Fibroblast of the aortic adventitia (primary cell): ENCODE measurements at places on chromosomes 6 and 20.

GRCh38 chr20:16516794-16517193 is 56.5 kb downstream of the KIF16B start:
- no peak for DNase-seq

GRCh38 chr20:58652606-58653294 is 1.7 kb downstream of the STX16 start:
- DNase-seq: no peak

- no peak for DNase-seq
These were observed 20.3 kb upstream of the KCNK16 start for GRCh38 chr6:39342692-39343395.

DNA sequence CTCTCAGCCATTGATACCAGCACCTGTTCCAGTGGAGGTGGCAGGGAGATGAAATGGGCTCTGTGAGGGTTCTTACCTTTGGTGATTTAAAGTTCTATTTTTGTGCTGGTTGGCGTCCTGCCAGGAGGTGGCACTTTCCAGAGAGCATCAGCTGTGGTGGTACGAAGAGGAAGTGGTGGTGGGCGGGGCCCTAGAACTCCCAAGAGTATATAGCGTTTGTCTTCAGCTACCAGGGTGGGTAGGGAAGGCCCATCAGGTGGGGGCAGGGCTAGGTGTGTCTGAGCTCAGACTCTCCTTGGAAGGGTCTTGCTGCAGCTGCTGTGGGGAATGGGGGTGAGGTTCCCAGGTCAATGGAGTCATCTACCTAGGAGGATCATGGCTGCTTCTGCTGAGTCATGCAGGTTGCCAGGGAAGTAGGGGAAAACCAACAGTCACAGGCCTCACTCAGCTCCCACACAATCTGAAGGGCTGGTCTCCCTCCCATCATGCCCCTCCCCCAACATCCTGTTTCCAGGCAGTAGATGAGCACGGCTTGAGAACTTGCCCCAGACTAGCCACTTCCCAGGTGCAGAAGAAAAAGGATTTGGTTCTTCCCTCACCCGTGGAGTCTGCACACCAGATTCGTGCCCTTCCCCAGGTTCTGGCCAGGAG is 46.6 kb downstream of the MOXD1 start:
- DNase-seq: no peak

DNA sequence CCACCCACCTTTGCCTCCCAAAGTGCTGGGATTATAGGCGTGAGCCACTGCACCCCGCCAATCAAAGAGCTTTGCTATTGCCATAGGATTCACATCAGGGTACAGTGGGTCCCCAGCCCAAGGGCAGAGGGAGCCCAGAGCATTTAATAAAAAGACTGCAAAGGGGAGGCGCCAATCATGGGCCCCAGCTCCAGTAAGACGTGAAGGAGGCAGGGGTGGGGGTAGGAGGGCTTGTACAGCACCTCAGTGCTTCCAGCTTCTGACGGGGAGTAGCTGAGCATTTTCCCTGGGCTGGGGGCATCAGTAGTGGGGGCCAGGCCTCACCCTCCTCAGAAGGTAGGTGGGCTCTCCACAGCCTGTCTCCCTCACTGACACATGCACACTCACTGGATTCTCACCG is 1.5 kb downstream of the ADA start:
- DNase-seq: no peak

GRCh38 chr6:157442291-157442690 is 61.3 kb downstream of the ZDHHC14 start:
- DNase-seq: peak; percentile 16

GRCh38 chr6:165186441-165187205 is 122.8 kb downstream of the C6orf118 start:
- no peak for DNase-seq

- DNase-seq: no peak
These were observed 525.4 kb upstream of the RNF217 start for GRCh38 chr6:124436803-124437202.

DNA sequence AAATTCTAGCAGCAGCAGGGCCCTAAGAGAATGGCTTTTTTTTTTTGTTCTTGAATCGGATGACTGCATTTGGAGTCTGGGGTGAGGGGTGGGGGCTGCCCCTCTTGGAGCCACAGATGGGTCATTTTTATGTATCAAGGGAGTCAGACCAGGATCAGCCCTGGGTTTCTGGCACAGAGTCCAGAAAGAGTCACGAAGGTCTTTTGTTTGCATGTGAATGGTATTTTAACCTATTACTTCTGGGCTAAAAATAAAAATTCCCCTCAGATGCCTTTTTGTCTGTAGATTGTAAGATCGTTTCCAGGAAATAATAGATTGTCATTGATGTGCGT is 72.5 kb downstream of the PHACTR3 start:
- no peak for DNase-seq

- peak; percentile 37 for DNase-seq
These were observed 245.7 kb downstream of the RNF144B start for GRCh38 chr6:18632670-18633410.

- peak; percentile 55 for DNase-seq
These were observed 12.9 kb upstream of the C20orf144 start for GRCh38 chr20:33649201-33649681.

DNA sequence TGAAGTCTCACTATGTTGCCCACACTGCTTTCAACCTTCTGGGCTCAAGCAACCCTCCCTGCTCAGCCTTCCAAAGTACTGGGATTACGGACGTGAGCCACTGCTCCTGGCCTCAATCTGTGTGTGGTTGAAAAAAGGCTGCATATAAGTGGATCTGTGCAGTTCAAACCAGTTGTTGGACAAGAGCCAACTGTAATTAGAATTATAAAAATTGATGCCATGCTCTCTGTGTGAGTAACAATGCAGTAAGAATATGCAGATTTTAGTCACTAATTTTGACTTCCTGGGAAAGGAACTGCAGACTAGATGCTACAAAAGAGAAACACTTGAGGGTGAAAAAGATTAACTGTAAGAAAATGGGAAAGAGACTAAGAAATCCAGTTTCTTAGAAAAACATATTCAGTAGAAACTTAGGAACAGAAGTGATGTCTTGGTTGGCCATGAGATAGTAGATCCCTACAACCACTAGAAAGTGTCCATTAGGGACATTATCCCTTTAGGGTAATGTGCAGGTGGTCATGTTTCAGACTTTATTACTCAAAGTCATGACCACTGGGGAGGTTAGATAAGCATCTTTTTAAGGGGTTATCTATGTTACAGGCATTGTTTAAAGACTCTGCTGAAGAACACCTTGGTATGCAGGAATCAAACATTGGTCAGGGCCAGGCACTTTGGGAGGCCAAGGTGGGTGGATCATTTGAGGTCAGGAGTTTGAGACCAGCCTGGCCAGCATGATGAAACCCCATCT is 26.3 kb downstream of the ITCH start:
- no peak for DNase-seq

DNA sequence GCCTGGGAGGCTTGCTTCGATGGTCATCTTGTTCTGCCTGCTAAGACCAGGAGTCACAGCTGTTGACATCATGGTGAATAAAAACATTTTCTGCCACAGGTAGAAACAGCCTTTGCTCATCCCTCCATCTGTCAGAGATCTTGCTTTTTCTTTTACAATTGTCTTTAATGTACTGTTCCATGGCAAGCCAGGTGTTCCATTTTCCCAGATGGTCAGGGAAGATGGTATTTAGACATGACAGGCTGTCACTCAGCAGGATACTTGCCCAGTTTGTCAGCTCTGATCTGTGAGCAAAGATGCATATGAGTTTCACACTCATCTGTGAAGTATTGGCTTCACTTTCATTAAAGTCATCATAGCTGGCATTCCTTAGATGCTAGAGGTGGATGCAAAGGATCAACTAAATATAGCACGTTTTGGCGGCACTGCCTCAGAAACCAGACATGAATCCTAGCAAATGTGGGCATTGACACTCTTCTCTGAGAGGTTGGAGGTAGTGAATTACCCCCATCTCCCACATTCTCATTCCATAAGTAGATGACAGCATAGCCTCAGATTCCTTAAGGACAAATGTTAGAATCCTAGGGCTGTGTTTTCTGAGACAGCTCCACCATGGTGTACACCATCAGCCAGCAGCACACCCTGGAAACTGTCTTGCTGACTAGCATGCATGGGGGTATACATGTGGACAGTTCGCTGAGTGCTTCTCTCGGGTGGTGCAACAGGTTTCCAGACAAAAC is 4.2 kb downstream of the SSTR4 start:
- no peak for DNase-seq

GRCh38 chr20:44187772-44188709 is 1.1 kb upstream of the JPH2 start:
- DNase-seq: peak; percentile 34

- no peak for DNase-seq
These were observed 51.6 kb upstream of the DACT2 start for GRCh38 chr6:168371185-168371584.

GRCh38 chr6:72328775-72329174 is 293.1 kb upstream of the KCNQ5 start:
- no peak for DNase-seq

GRCh38 chr6:157092736-157093135 is 230.6 kb downstream of the TMEM242 start:
- DNase-seq: peak; percentile 59

GRCh38 chr20:13158369-13158768 is 62.7 kb upstream of the ISM1 start:
- peak; percentile 33 for DNase-seq

DNA sequence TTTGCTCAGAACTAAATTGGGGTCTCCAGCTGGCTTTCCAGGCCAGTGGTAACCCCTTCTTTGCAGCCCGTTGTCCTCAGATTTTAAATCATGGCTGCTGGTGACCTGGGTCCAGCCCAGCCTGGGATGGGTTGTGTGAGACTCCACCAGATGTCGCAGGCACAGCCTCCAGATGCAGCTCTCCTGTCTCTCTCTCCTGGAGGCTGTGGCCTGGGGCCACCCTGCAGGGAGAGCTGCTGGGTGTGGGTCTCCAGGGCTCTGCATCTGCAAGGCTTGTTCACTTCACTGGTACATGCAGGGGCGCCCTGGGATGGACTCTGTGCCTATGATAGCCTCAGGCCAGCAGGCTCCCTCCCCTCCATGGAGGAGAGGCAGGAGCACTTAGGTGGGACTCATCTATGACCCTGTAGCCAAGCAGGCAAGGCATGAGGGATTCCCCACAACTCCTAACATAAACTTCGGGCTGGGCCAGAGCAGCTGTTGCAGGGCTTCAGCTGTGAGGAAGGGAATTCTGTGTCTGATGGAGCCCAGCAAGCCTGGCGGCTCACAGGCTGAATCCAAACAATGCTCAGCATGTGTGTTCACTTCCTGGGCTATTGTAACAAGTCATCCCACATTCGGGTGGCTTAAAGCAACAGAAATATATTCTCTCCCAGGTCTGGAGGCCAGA is 94.7 kb upstream of the NXT1 start:
- DNase-seq: peak; percentile 63

- peak; percentile 99 for DNase-seq
These were observed at the start of gene PDE7B for GRCh38 chr6:135851442-135852271. Gene PDE7B, plus strand, starts transcription at chr6:135851701.

- no peak for DNase-seq
These were observed 70.3 kb upstream of the RALGAPA2 start for GRCh38 chr20:20782755-20783154.

GRCh38 chr20:37547912-37548311 is 20.2 kb upstream of the BLCAP start:
- DNase-seq: no peak

- DNase-seq: no peak
These were observed 2.8 kb upstream of the MAS1L start for GRCh38 chr6:29490552-29490951.

- peak; percentile 9 for DNase-seq
These were observed 32.0 kb upstream of the PCMTD2 start for GRCh38 chr20:64223526-64224067.

DNA sequence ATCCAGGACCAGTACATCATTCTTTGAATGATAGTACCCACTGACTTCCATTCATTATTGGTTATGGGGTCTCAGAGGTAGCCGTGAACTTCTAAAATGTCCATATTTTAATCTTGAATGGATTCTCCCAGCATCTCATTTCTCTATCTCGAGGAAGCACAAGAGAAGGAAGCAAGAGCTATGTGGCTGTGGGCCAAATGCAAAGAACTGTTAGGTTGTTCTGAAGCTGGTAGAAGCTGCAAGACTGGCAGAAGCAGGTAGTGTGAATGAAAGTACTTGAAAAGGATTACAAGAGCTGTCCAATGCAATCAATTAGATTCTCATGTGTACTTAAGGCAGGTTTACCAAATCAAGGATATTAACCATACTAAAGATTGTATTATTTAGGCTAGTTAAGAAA is 1131.8 kb downstream of the GRIK2 start:
- DNase-seq: no peak

DNA sequence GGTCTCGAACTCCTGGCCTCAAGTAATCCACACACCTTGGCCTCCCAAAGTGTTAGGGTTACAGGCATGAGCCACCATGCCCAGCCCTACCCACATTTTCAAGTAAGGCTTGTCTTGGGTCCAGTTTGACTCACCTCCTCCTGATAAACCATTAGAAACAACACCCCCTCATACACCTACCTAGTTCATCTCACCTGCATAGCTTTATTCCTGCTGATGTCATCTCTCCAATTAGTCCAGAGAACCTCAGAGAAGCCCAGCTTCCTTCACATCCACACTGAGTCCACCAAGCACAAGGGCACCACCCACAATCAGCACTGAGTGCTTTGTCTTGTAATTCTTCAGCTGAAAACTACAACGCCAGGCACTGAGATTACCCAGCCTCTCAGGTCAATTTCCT is 35.3 kb downstream of the KIF16B start:
- no peak for DNase-seq

GRCh38 chr6:94468830-94469229 is 1049.5 kb upstream of the EPHA7 start:
- no peak for DNase-seq

GRCh38 chr20:43910564-43910963 is 4.1 kb upstream of the TOX2 start:
- no peak for DNase-seq

GRCh38 chr6:74075896-74076295 is 379.9 kb downstream of the CD109 start:
- no peak for DNase-seq

- DNase-seq: no peak
These were observed 24.5 kb upstream of the ABCC10 start for GRCh38 chr6:43402820-43403219.

- DNase-seq: no peak
These were observed 23.9 kb upstream of the VSTM2L start for GRCh38 chr20:37878835-37879599.

GRCh38 chr6:12555267-12555666 is 161.3 kb upstream of the PHACTR1 start:
- DNase-seq: peak; percentile 87

DNA sequence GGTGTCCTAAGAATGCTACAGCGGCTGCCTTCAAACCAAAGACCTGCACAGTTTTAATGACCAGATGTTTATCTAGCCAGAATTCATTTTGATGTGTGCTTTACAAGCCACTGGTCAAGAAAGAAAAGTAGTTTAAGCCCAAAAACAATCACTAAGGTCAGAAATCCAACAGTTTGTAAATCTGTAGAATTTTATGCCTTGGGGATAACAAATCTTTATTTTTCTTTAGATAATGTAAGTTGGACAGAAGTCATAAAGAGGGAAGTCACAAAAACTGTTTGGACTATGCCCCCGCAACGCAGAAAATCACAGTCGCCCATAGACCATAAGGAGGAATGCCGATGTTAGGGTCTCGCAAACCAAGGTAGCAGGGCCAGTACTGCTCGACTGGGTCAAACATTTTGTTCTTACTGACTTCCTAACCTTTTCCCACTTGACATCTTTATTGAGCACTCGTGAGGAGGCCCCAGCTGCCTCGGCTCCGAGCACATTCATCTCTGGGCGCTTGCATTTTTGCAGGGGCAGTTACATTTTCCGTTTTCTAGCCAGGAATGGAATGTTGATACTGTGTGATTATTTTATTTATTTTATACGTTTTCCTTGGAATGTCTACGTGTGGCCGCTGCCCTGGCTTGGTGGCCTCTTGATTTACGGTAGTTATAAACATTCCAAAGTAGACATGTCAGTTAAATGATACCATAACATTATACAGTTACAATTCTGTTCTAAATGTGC is 56.7 kb upstream of the APCDD1L start:
- DNase-seq: no peak
